ENCODE measurements at places on chromosomes 5 and 9.

- ATAC-seq: no peak
These were observed 471.1 kb downstream of the PLK2 start for GRCh38 chr5:57988813-57989212.

GRCh38 chr5:54876-55569 is 36.9 kb upstream of the PLEKHG4B start:
- no peak for ATAC-seq

DNA sequence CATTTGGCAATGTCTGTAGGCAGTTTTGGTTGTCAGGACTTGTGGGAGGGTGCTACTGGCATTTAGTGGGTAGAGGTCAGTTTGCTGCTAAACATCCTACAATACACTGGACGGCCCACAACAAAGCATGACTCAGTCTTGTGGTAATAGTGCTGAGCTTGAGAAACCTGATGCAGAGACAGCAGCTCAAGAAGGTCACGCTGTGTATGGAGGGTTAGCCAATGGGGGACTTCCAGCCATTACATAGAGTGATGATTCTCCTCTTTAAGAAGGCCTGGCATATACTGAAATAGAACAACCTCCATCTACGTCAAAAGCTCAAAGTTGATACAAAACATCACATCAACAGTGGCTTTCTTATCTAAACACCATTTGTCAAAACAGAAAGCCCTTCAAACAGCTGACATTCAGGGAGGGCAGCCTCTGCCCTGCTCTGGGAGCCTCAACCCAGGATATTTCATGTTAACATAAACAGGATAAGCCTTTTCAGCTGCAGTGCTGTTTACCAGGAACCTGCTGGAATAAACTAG is 143.0 kb downstream of the GPBP1 start:
- ATAC-seq: no peak

DNA sequence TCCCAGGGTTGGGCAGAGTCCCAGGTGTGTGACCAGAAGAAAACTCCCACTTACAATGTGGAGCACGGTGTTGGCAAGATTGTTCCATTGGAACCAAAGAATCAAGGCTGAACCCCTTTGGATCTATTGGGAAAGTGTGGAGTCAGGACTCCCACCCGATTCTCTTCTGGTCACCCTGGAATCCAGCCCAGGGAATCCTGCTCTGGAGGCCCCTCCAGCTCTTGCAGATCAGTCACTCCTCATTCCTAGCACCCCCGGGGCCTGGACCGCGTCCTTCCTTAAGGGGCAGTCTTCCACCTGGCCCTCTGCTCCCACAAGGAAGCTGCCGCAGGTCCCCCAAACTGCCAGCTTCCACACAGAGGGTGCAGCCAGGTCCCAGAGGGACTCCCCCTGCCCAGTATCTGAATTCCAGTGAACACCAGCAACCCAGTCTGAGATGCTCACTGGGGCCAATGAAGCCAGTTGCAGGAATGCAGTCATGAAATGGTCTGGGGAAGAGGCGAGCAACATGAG is 170.1 kb downstream of the GADD45G start:
- no peak for ATAC-seq

DNA sequence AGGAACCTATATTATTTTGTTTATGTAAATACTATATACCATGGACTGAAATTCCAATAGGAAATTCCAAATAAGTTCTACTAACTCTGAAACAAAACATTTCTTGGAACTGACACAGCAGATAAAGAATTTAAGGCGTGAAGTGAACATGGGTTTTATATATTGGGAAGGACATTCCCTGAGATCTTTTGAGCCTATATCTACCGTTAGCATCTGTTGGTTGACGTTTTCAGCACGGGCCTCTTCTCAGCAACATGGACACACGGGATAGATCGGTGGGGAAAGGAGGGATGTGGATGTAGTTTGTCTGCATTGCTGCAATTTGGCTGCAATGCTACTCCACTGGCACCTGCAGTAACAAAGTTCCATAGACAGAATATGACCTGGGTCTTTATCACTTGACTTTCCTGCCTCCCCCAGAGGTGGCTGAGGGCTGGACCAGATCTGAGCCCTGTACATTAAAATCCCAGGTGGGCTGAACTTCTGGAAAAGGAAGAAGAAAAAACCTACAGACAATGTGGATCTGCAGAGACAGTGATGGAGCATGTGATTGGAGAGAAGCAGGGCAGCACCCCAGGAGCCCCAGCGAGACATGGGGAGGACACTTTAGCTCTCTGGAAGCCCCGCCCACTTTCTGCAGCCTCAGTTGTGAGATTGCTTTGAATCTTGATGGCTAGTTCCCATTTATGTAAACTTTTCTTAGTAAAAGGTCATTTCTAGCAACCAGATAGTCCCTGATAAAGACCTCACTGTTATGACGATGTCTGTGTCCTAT is 91.2 kb upstream of the CPEB4 start:
- ATAC-seq: no peak

DNA sequence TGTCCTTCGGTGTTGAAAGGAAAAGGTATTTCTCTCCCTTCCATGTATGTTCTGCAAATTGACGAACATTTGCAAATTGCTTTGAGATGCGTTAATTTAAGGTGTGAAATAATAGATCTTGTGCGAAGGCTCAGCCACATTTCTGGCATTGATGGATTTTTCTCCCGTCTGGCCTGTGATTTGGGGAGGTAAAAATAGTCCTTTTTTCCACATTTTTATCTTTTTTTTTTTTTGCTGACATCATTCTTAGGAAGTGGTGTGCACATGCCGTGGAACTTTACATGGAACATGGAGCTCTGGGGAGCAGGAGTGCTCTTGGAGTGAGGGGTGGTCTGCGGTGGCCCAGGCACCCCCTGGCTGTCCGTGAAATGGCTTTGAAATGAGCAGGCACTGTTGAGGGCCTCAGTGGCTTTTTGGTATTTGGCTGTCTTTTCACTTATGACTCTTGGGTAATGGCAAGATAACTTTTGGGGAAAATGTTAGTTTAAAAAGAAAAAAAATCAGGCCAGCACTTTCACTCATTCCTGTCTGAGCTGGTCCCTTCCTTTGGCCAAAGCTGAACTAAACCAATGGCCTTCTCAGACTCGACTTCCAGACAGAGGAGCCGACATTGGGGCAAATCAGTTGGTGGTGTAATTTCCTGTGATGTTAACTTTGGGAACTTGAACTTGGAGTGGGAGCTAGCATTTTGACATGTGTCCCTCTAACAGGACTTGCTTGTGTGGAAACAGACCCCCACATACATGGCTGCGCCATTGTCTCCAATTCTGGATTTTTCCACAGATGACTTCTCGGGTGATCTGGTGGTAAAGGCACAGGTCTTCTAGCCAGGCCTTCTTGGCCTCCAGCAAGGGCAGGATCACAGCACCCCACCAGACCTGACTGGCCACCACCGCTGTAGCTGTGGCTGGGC is 4.2 kb downstream of the NEK6 start:
- ATAC-seq: no peak

DNA sequence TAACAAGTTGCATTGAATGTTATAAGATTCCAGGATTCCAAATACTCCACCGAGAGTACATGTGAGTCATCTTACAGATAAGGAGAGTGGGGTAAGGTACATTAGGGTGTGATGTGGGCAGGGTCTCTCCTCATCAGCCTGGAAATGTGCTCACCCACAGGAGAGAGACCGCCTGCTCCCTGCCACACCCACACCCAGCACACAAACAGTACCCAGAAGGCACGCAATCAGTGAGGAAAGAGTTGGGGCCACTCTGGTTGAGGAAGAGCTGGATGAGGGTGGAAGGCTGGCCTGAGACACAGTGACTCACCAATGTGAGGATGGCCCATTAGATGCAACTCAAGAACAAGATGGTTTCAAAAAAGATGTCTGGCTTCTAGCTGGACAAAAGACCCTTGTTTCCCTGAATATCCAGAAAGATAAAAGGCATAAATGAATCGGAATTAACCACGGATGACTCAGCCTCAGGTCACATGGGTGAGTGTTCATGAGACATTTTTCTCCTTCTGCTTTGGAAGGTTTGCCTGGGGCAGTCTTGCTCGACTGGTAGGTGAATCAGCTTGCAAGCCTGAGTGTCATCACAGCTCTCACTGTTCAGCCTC is 51.1 kb upstream of the LHFPL2 start:
- ATAC-seq: no peak

DNA sequence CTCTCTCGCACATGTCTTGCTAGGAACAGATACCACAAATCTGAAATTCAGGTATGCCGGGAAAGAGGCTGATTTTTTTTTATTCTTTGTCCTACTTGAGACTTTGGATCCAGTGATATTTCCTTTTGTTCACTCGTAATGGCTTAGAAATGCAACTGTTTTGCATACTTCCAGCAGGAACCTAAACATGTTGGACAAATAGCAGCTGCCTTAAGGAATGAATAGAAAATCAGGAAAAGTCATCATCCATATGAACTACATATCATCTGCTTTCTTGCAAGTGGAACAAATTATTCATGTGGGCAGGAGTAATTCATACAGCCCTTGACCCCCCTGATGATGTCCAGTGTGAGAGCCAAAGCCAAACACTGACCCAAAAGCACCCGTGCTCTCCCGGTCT is 17.4 kb downstream of the TTC39B start:
- ATAC-seq: no peak

DNA sequence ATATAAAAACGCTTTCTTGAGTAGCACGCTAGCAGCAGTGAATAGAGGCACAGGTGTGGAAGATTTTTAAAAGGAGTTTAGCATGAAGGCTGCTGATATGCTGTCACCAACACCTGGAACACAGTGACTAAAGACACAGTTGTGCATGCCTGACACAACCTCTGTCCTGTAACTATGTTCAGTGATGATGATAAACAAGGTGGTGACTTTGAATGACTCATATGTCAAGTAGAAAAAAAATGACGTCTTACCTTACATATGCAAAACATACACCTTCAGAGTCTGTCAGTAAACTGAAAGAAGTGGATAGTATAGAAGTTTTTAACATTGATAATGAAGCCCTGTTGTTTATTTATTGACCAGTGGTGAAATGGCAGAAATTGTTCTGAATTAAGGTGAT is 66.2 kb upstream of the ADCY2 start:
- ATAC-seq: no peak

- ATAC-seq: no peak
These were observed 96.8 kb upstream of the TAS2R1 start for GRCh38 chr5:9726931-9727330.

DNA sequence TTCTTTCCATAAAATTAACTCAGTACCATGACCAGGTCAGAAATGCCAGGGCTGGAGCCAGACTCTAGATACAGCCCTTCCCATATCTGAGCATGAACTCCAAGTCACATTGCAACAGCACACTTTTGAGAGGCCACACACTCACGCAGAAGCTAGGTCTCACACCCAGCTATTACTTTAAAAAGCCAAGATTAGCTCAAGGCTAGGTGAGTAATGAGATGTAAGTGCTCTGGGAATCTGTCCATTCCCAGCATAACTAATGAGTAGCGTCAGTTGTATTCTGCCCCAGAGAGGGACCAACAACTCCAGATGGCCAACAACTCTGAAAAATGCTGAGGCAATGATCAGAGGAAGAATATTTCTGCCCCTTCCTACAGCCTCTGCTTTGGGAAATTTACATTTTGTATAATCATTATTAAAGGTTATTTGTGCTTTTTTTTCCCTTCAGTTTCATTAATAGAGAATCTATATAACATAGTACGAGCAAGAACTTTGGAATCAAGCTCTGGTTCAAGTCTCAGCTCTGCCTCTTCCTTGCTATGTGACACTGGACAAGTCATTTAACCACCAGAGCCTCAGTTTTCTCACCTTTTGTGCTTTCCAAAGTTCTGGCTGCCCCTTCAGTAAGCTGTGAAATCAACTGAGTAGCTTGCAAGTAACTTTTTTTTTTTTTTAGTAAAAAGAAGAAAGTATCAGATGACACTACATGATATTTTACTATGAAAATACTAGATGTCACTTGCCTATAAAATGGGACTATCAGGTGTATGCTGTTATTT is 118.3 kb downstream of the NR6A1 start:
- ATAC-seq: peak; percentile 77

GRCh38 chr5:96565582-96566265 is 96.5 kb upstream of the CAST start:
- ATAC-seq: no peak

- no peak for ATAC-seq
These were observed 403.5 kb downstream of the TAF11L14 start for GRCh38 chr5:18037718-18038117.

DNA sequence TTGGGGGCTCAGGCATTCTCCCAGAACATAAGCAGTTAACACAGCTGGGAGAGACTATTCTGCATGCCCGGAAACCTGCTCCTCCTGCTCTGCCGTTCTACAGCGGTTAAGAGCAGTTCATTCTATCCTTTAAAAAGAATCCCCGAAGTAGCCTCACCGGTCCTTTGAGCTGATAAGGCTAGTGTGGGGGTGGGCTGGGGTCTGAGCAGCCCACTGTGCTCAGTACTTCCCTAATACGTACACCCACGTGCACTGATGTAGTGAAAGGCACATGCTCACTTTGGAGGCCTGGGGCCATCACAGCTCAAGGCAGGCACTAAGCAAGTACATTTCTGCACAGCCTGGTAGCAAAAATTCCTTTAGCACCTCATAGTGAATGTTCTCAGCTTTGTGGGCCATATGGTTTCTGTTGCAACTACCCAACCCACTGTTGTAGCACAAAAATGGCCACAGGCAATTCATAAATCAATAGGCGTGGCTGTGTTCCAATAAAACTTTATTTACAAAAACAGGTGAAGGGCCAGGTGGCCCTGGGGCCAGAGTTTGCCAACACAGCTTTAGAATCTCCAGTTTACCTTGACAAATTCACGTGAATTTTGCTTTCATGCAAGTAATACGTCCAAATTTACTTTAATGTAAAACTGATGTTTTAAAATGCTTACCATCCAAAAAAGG is 136.4 kb downstream of the ZNF354C start:
- ATAC-seq: no peak

DNA sequence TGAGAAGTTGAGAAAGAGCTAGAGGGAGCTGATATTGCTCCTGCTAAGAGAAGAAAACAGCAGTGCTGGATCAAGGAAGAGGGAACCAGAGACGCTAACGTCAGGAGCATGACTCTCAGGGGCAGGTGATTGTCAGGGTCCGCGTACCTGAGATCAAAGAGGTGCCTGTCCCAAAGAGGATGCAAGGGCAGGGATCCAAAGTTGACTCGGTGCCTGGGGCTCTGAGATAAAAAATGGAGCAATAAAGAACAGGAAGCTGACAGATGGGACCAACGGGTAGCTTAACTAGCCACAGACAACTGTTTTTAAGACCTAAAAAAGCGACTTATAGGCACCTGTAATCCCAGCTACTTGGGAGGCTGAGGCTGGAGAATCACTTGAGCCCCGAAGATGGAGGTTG is 517.8 kb downstream of the IRX1 start:
- no peak for ATAC-seq

DNA sequence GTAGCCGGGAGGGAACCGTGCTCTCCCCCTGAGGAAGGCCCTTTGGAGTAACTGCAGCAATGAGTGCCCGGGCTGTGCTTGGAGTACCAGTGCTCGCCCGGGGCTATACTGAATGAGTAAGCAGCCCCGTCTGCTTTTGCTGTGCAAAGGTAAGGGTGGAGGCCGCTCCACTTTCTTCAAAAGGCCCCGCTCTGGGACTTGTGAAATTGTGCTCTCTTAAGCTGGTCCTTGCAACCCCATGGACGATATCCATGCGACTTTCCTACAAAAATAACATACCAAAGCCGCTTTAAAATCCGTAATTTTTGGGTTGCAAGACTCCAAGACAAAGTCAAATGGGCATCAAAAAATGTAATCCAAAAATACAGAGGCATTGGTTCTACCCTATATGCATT is 578 bp upstream of the TNFAIP8 start:
- ATAC-seq: no peak

GRCh38 chr5:146254223-146254622 is 50.8 kb downstream of the RBM27 start:
- ATAC-seq: no peak
